T-helper 17 cell (primary cell): ENCODE measurements at places on chromosomes 2 and 18.

- H3K4me1 ChIP-seq: no peaks in the 10 kb centered on the region
- DNase-seq: no peak
- peaks cover 34% of the 10 kb centered on the region for H3K27me3 ChIP-seq
- H3K36me3 ChIP-seq: no peaks in the 10 kb centered on the region
- no peak overlapping the region for H3K4me3 ChIP-seq
- no peak overlapping the region for H3K27ac ChIP-seq
Observed at GRCh38 chr18:59516356-59517155, 157.5 kb upstream of the LMAN1 start.

DNA sequence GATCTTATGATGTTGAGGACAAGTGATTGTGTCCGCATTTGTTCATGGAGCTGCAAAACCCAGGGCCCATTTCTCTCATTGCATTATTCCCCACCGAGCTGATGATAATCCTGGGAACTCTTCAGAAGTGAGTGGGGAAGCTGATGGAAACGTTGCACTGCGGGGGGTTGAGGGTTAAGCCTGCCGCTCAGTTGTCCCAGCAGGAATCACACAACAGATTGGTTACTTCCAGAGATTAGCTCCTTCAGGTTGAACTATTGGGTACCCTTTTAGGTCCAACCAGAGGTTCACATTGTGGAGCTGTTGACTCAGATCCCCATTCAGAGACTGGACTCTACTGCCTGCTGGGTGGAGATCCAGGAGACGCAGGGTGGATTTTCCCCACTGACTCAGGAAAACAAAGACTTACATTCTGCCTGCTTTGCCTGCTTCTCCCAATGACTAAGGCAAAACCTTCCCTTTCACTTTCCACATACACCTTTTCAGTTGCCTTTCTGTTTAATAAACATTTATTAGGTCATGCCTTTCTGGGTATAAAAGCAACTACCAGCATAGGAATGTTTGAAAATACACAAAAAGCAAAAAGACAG lies 286.4 kb downstream of the TXNL1 start:
- no peaks in the 10 kb centered on the region for H3K36me3 ChIP-seq
- H3K4me3 ChIP-seq: no peak overlapping the region

DNA sequence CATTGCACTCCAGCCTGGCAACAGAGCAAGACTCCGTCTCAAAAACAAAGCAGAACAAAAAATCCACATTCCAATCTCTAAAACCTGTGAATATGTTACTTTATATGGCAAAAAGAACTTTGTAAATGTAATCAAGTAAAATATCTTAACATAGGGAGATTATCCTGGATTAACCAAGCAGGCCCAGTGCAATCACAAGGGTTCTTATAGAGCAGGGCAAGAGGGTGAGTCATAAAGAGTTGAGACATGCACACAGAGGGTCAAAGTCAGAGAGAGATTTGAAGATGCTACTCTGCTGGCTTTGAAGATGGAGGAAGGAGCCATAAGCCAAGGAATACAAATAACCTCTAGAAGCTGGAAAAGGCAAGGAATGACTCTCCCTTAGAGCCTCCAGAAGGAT lies 60.9 kb upstream of the SLC9A2 start:
- no peak overlapping the region for H3K4me3 ChIP-seq
- no peaks in the 10 kb centered on the region for H3K4me1 ChIP-seq
- H3K27me3 ChIP-seq: peaks cover 16% of the 10 kb centered on the region
- no peaks in the 10 kb centered on the region for H3K36me3 ChIP-seq

- no peak overlapping the region for H3K4me3 ChIP-seq
- no peak overlapping the region for H3K27ac ChIP-seq
- no peak for DNase-seq
- no peaks in the 10 kb centered on the region for H3K4me1 ChIP-seq
- H3K27me3 ChIP-seq: no peaks in the 10 kb centered on the region
Observed at GRCh38 chr18:29648891-29649290, 1393.7 kb downstream of the DSC3 start.

- no peak overlapping the region for H3K4me3 ChIP-seq
- no peak overlapping the region for H3K27ac ChIP-seq
- DNase-seq: no peak
- no peaks in the 10 kb centered on the region for H3K27me3 ChIP-seq
- no peaks in the 10 kb centered on the region for H3K36me3 ChIP-seq
Observed at GRCh38 chr18:9346775-9347174, 12.2 kb downstream of the TWSG1 start.

GRCh38 chr2:39247512-39248043 lies 3.8 kb upstream of the CDKL4 start:
- H3K36me3 ChIP-seq: peaks cover 4% of the 10 kb centered on the region
- no peak overlapping the region for H3K4me3 ChIP-seq
- no peak for DNase-seq
- no peak overlapping the region for H3K27ac ChIP-seq
- no peaks in the 10 kb centered on the region for H3K27me3 ChIP-seq

DNA sequence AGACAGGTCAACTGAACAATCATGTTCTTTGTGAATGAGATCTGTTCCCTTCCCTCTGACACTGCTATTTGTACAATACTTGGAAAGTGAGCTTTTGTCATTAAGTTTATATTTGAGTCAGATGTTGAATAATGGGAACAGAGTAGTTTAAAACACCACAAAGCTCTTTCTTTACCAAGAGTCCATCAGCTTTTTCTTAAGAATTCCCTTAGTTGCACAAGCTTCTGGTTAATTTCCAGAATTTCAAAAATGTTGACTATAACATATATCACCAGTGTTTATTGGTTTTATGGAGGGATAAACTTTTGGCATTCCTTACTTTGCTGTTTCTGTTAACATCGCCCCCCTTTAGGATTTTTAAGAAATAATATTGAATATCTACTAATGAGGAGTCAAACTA lies 403.7 kb downstream of the CCDC85A start:
- no peaks in the 10 kb centered on the region for H3K36me3 ChIP-seq
- DNase-seq: no peak
- H3K4me3 ChIP-seq: no peak overlapping the region

- peaks cover 25% of the 10 kb centered on the region for H3K27me3 ChIP-seq
- DNase-seq: no peak
- H3K36me3 ChIP-seq: peaks cover 2% of the 10 kb centered on the region
- H3K27ac ChIP-seq: no peak overlapping the region
- no peak overlapping the region for H3K4me3 ChIP-seq
Observed at GRCh38 chr18:80253236-80253635, 5.9 kb upstream of the PARD6G start.

GRCh38 chr2:3041841-3042600 lies 335.6 kb downstream of the EIPR1 start:
- peaks cover 11% of the 10 kb centered on the region for H3K27me3 ChIP-seq
- no peak overlapping the region for H3K4me3 ChIP-seq
- no peak overlapping the region for H3K27ac ChIP-seq
- peaks cover 2% of the 10 kb centered on the region for H3K36me3 ChIP-seq

DNA sequence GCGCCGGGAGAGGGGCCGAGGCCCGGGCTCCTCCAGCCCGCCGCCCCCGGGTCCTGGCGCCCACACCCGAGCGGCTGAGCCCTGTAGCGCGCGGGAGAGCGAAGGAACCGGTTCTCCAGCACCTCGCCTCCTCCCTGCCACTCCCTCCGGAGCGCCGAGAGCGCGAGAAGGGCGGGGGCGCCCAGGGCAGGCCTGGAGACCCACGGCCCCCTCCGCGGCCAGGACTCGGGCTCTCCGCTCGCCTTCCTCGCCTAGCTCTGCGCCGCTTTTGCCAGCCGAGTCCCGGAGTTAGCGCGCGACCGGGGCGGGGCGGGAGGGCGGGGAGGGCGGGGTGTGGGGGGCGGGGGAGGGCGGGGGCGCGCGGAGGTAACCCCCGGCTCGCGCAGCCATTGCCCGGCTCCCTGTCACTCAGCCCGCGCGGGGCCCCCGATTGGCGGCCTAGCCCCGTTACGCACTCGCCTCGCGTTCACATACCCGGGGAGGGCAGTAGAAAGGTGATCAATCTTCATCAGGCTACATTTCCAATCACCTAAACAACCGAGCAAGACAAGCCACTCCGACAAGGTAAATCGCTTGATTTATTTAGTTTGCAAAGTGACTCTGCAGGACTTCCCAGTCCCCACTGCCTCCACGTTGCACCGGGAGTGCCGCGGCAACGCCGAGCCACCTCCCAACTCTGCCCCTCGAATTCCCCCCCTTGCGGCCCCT lies at the start of gene OTX1:
OTX1 (plus strand) TSS at position 497 of the 708 bp plus-strand sequence. CDS start 2,161 bp downstream, outside the sequence.
- DNase-seq: no peak
- peak within 1 kb of the TSS; percentile 95 for H3K4me3 ChIP-seq
- H3K4me1 ChIP-seq: peaks cover 40% of the 10 kb centered on the region
- H3K27me3 ChIP-seq: peaks cover 86% of the 10 kb centered on the region
- peaks cover 7% of the 10 kb centered on the region for H3K36me3 ChIP-seq
- peak within 1 kb of the TSS; percentile 67 for H3K27ac ChIP-seq

DNA sequence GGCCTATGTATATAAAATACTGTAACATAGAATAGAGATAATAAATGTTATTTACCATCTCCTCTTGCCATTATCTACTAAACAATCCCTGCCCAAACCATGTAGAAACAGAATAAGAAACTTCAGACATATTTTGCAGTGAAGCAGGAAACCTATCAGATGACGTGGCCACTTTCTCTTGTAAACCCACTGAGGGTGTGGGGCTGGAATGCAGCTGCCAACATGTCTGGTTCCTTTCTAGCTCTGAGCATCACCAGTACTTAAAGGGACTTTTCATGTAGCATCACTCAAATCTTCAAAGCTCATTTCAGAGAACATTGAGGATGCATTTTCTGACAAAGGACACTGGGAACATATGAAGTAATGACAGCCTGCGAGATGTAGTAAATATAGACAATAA lies 251.8 kb downstream of the LPIN1 start:
- peak overlapping the region; percentile 3 for H3K27ac ChIP-seq
- peaks cover 17% of the 10 kb centered on the region for H3K4me1 ChIP-seq
- H3K4me3 ChIP-seq: no peak overlapping the region
- no peak for DNase-seq

DNA sequence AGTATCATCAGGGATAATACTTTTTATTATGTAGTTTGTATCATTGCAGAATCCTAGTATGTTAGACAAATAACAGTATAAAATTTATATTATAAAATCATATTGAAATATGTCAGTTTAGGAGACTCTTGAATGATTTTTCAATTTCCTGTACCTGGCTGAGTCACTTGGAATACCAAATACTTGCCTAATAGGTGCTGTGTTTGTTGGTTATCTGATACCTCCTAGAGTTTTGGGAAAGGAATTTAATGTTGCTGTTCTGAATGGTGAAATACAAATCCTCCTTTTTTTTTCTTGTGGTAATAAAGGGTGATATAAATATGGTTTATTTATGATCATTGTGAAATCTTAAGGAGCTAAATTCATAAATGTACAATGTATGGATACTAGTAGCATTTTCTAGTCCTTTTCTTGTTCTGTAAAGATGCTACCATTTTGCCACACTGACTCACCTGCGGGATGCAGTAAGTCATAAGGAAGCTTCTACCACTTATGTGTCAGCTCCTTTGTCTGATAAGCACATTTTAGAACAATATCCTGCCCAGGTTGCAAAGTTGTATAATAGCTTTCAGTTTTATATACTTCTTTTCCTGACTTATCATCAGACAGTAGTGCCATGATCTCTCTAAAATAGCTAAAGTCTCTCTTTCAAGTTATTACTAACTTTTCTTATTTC lies 465.5 kb downstream of the XIRP2 start:
- H3K4me1 ChIP-seq: no peaks in the 10 kb centered on the region
- DNase-seq: no peak
- H3K27ac ChIP-seq: no peak overlapping the region
- H3K27me3 ChIP-seq: no peaks in the 10 kb centered on the region

DNA sequence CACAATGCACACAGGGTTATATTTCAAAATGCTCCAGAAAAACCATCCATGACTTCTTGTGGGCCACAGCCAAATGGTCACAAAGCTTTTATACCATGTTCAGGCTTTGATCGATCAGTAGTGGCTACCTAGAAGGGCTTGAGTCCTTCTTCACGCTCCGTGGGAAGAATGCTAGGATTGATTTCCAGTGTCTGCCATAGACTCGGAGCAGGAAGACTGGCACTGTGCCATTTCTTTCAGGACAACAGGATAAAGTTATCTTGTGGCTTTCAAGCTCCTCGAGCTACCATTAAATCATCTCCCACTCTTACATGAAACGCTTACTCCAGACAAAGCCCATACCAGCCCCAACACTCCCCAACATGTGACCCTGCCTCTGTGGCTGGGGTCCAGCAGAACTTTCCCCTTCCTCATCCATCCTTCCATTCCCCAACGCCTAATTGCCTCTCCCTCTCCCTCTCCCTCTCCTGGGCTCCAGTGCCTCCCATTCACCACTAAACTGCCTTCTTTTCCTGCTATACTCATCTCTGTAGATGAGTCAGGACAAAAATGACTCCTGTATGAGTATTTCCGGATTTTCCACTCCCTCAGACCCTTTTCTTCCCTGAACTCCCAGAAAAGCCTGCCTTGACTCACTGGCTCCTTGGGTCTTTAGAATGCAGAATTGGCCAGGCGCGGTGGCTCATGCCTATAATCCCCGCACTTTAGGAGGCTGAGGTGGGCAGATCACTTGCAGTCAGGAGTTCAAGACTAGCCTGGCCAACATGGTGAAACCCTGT lies 40.9 kb downstream of the ADD2 start:
- peaks cover 15% of the 10 kb centered on the region for H3K27me3 ChIP-seq
- no peak overlapping the region for H3K27ac ChIP-seq
- peaks cover 2% of the 10 kb centered on the region for H3K4me1 ChIP-seq
- no peak overlapping the region for H3K4me3 ChIP-seq

DNA sequence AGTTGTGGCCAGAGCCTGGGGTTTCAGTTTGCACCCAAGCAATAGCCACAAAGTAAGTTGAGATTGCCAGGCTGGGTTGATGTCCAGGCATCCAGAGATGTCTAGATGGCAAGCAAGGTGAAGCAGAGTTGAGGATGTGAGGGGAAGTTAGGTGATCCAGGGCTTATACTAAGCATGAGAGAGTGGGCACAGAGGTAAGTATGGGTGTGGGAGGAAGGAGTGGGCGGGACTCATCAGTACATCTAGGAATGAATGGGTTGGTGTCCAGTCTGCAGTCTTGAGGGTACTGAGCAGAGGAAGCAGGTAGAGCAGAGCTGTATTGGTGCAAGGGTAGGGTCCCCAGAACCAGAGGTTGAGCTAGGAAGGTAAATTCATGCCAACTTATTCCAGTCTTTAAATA lies 1.5 kb downstream of the SEMA4F start:
- peaks cover 4% of the 10 kb centered on the region for H3K27me3 ChIP-seq
- H3K27ac ChIP-seq: peak overlapping the region; percentile 74
- peak overlapping the region; percentile 94 for H3K4me3 ChIP-seq
- H3K4me1 ChIP-seq: peaks cover 19% of the 10 kb centered on the region
- H3K36me3 ChIP-seq: peaks cover 3% of the 10 kb centered on the region
